SK-N-SH treated with all-trans-retinoic acid at 6 μM for 48 hours (cell line): ENCODE measurements at places on chromosomes 3 and 15.

GRCh38 chr3:190306026-190306425 is 16.2 kb downstream of the CLDN1 start:
- no peak for ATAC-seq

- no peak for ATAC-seq
These were observed 49.2 kb downstream of the KATNBL1 start for GRCh38 chr15:34160735-34161134.

- no peak for ATAC-seq
These were observed 26.8 kb downstream of the EOGT start for GRCh38 chr3:68986496-68987208.

DNA sequence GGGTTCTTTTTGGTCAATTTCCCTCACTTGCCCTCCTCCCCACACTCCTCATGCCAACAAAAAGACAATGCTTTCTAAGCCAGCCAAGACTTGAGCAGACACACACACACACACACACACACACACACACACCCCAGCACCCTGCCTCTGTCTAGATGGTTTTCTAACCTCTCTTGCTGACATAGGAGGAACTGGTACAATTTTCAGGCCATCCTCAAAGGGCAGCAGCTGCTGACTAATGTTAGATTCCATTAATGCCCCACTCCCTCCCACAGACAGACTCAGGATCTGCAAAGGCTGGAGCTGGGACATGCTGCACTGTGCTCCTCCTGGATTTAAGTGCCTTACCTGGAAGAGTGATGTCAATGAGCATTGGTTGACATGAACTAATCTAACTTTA is 438.4 kb downstream of the OCA2 start:
- ATAC-seq, result no peak

DNA sequence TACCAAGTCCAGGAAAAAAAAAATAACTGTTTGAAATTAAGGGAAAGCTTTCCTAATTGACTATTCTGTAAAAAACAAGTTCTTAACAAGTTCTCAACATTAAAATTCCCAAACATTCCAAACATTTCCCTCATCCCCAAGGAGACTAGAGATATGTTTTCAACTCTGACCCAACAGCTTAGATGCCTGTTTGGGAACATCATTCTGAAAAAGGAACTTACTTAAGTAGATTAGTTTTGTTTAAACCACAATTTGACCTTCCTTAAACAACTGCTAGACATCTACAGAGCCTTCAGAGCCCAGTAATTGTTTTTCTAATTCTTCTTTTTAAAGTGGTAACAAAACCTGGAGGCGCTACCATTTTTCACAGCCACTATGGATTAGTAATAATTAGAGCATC is 12.8 kb downstream of the UBR1 start:
- ATAC-seq, result no peak

DNA sequence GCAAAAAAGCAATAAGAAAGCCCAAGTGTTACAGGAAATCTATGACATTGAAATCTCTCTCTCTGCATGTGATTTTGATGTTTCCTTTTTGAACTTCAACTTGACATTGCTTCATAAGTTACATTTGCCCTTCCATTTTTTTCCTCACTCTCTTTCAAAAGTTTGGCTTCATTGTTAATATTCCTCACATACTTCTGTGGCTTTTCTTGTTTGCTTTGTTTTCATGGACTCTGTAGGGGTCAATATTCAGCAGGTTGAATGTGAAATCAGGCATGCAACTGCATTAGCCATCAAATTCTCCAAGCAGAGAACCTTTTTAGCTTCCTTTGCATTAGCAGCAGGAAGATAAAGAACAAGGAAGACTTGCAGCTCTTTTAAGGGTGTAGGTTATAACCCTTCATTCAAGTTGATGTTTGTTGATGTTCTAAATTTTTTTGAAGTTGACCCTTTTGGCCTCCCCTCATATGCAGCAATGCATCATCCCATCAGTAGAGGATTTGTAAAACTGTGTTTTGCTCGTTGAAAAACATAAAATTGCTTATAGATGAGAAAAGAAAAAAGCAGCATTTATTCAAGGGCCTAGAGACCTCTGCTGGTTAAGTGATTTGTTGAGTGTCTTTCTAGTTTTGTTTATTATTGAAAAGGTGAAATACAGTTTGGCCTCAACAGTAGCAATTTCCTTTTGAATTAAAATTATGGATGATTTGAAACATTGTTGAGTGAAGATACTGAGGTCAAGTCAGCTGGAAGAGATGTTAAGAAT is 211.4 kb downstream of the IL5RA start:
- no peak for ATAC-seq

GRCh38 chr3:194871864-194872668 is 186.4 kb downstream of the FAM43A start:
- peak; percentile 43 for ATAC-seq

DNA sequence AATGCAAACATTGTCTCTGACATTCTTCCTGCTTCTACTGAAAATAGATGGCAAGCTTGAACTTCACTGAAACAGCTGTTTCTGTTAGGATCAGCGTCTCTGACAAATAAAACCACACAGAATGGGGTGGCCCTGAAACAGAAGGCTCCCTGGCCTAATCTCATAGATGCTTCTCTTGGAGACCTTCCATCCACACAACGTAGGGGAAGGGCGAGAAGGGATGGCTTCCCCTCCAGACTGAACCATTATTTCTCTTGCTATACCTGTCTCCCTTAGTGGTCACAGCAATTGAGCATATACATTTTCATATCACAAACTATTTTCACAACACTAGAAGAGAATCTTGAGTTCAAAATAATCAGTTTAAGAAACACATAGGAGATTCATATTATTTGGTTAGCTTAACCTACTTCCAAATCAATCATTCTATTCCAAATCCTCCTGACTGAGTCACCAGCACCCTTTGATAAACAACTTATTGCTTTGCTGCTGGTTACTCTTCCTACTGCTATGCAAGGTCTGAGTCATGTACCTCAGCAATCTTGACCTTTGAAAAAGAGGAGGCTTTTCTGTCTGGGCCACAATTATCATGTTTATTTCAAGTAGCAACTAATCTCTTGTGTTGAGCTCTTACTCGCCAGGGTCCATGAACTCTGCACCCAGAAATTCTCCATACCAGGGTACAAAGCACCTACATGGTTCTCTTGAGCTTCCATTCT is 45.5 kb downstream of the CBLB start:
- peak; percentile 77 for ATAC-seq

DNA sequence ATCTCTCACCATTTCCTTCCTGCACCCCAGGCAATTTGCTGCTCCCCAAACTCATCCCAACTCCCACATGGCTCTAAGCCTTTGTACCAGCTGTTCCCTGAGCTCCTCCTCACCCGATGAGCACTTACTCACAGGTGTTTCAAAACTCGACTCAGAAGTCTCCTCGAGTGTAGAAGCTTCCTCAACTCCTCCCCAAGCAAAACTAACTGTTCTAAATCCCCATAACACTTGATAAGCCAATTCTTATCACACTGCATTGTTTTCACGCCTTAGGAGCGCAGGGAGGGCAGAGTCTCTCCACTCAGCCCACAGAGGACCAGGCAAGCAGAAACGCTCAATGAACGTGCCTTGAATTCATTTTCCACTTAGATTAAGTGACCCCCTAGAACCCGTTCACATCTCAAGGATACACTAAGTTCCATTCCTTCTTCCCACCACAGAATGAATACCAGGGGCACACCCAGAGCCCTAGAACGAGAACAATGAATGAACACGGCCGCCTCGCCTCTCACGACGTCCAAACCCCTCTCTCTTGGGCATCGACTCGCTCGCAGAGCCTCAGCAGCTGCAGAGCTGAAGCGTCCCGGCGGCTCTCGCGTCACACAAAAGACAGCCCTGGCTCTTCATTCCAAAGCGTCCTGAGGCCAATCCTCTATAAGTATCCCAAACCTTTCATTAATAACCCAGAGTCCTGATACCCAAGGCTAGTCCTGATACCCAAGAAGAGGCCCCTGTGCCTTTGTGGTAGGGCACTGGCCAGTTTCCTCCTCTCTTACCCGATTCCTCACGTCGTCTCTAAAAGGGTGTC is 1.1 kb downstream of the RAF1 start:
- ATAC-seq, result peak; percentile 48
